ENCODE measurements at places on chromosomes 16 and 17.

DNA sequence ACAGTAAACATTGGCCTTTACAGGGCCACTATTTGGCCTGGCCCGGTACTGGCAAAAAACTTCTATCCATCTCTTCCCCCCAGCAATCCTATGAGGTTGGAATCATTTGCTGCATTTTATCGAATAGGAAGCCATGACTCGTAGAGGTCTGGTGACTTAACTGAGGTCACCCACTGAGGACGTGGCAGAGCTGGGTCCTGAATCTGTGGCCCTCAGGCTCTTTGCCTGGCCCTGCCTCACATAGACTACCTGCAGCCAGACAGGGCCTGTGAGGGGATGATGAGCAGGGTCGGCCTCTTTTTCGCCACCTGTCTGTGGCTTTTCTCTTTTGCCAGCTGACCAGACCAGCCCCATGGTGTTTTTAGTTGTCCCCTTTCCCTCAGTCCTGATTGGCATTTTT, 1.9 kb downstream of the PPP4C start:
- DNase-seq = no peak

DNA sequence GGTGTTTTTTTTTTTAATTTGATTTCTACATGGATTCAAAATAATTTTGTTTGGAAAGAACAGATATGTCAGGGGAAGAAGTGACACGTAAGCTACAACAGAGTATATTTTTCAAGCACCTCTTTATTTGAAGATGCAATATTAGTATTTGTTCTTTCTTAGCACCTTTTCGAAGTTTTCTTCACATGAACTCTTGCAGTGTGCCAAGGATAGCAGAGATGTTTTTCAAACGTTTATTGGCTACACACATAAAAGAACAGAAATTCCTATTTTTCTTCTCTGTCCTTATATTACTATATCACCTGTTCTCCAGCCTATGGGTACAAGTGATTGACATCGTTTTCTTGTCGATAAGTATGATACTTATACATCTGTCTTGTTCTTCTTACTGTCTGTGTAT, 192.7 kb upstream of the TBX2 start:
- no peak for DNase-seq

- no peak for DNase-seq
These were observed 1.2 kb downstream of the AOC2 start for GRCh38 chr17:42845556-42845917.

GRCh38 chr16:85262558-85263238, 150.4 kb upstream of the CIBAR2 start:
- no peak for DNase-seq

- no peak for DNase-seq
These were observed 247.8 kb downstream of the XYLT1 start for GRCh38 chr16:17222871-17223401.

DNA sequence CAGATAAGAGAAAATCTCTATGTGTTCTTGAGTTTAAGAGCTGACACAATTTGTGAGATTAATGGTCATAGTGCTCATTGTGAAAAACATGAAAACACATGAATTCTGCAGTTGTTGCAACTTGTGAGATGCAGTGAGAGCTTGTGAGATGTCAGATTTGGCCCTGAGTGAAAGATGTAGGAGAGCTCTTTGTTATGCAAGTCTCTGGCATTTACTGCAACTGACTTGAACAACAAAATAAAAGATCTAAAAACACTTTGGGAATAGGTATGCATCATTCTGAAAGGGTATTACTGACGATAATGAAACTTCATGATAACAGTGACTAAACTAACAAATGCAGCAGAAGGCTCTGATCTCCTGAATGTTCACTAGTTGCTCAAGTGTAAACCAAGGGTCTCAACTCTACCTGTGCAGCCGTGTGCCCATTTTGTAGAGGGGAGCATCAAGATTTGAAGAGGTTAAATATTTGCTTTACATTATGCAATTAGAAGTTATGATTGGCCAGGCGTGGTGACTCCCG, 50.8 kb upstream of the SMIM36 start:
- DNase-seq = no peak

DNA sequence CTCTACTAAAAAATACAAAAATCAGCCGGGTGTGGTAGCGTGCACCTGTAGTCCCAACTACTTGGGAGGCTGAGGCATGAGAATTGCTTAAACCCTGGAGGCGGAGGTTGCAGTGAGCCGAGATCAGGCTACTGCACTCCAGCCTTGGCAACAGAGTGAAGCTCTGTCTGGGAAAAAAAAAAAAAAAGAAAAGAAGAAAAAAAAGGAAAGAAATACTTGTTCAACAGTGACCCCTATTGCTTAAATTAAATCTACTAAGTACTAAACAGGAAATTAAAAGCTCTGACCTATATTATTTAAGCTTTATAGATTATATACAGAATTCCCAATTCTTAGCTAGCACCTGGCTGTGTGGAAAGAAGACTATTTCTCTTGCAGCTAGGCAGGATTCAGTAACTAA, 48.9 kb downstream of the FBXL20 start:
- no peak for DNase-seq

DNA sequence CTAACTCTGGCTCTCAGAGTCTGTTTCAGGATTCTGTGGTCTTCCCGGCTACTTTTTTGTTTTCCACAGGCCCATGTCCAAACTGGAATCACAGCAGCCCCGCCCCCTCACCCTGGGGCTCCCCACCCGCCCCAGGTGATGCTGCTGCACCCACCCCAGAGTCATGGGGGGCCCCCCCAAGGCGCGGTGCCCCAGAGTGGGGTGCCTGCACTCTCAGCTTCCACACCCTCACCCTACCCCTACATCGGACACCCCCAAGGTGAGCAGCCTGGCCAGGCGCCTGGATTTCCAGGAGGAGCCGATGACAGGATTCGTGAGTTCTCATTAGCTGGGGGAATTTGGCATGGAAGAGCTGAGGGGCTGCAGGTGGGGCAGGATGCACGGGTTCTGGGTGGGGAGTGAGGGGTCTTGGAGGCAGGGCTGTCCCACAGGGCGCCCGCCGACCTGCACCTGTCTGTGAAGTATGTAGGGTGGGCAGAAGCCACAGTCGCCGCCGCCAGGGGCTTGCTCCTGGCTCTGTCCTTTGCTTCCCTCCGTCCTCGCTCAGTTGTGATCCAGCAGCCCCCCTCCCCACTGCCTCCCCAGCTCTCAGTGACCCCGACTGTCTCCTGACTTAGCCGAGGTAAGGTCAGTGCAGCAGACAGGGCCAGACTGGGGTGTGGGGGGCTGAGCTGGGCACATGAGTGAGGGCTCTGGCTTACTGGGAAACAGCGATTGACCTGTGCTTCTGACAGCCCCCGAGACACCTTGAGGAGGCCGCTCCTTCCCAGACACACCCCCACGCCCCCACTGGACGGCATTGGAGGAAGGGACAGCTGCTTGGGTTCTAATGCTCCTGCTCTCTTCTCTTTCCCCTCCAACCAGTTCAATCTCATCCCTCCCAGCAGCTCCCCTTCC, 10.0 kb downstream of the TUFM start:
- DNase-seq = no peak

GRCh38 chr17:74260525-74260850, 13.5 kb upstream of the DNAI2 start:
- no peak for DNase-seq

- DNase-seq = no peak
These were observed 463.2 kb upstream of the MAF start for GRCh38 chr16:80063713-80064069.

- DNase-seq = no peak
These were observed 54.8 kb downstream of the NDEL1 start for GRCh38 chr17:8490256-8491023.

- no peak for DNase-seq
These were observed 13.6 kb downstream of the OR1D5 start for GRCh38 chr17:3049705-3050295.

- no peak for DNase-seq
These were observed 59.3 kb downstream of the TMEM132E start for GRCh38 chr17:34638526-34639260.

DNA sequence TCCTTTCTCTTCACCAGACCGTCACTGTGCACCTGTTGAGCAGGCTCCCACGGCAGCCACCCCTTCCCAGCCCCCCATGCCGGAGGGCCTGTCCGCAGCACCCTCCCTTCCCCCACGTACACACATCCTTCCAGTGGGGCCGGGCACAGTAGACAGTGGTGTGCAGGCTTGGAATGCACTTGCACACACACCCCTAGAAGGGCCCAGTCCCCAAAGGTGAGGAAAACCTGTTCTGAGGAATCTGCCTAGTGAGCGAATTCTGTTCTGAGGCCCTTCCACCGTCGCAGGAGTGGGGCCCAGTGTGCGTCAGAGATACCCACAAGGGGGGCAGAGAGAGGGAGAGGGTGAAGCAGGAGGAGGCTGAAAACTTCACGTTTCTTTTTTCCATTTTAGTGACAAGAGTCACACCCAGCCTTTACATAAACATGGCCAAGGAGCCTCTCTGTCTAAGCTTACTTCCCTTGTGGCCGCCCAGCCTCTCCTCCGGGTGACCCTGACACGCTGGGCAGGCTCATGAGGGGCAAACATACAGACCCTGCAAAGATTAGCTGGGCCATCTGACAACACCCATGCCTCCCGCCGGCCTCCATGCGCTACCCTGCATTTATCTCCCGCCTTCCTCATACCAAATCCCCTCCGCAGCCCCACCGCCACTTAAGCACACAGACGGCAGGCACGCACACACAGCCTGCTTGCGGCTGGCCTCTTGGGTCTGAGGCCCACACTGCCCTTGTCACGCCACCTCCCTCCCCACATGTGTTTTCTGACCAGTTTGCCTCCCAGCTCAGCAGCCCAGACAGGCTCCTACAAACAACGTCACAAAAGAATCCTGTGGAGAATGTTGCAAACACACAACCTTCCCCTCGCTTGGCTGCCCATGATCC, 1.8 kb downstream of the ZBTB4 start:
- no peak for DNase-seq

DNA sequence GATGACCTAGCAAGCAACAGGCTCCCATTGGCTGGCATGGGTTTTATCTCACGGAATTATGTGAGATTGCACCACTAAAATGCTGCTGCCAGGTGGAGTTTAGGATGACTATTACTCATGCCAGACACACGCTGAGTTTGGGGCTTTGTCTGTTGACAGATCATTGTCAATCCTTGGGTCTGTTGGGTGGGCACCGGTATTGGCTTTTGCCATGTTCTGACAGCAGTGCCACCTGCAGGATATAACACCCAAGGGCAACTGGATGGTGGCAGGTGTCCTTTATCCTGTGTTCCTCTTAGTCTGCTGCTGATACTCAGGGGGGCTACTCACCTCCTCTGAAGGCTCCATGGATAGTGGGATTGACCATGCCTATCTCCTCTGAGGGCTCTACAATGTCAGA, 221.6 kb upstream of the DYNLRB2 start:
- DNase-seq = no peak

- DNase-seq = no peak
These were observed 452.1 kb upstream of the ASIC2 start for GRCh38 chr17:33745047-33745760.

DNA sequence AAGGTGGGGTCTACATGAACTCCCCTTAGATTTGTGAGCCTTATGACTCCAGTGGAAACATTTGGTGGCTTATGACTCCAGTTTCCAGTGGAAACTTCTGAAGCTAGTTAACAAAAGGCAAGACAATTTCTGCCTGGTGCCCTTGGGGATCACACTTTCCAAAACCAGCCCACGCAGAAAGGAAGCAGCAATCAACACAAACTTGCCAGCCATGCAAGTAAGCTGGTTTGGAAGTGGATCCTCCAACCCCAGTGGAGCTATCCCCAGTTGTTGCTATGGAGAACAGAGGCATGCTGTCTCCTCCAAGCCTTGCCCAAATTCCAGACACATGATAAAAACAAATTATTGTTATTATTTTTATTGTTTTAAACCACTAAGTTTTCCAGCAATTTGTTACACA, 130.9 kb downstream of the CDH11 start:
- DNase-seq = no peak

DNA sequence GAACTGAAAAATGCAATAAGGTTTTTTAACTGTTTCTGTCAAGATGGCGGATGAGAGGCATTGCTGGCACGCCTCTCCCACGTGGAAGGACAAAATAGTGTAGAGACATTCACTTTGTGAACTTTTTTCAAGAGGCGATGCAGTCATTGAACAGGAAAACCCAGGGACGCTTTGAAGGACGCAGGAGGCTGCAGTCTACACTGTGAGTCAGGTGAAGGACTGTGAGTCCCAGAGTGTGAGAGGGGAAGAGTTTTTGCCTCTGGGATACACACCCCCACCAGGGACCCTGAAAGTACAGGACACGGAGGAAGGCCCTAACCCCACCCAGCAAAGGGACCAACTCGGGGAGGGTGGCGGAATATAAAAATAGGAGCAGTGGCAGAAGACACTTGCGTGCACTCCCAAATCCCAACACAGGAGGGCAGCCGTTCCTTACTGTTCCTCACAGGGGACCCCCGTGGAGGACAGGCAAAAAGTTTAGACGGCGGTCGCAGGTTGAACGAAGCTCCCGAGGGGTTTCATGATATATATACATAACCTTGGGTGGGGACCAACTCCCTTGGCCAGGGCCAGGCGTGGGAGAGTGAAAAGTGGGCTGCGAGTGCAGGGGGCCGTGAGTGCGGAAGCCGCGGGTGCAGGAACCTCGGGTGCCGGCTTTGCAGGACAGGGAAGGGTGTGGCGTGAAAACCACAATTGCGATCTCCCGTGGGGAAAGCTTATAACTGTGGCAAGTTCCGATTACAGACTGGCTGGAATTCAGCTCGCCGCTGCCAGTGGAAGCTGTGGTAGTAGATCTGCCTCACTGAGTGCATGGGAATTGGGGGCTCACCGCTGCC, 82.0 kb upstream of the ALOX12 start:
- peak; percentile 51 for DNase-seq

DNA sequence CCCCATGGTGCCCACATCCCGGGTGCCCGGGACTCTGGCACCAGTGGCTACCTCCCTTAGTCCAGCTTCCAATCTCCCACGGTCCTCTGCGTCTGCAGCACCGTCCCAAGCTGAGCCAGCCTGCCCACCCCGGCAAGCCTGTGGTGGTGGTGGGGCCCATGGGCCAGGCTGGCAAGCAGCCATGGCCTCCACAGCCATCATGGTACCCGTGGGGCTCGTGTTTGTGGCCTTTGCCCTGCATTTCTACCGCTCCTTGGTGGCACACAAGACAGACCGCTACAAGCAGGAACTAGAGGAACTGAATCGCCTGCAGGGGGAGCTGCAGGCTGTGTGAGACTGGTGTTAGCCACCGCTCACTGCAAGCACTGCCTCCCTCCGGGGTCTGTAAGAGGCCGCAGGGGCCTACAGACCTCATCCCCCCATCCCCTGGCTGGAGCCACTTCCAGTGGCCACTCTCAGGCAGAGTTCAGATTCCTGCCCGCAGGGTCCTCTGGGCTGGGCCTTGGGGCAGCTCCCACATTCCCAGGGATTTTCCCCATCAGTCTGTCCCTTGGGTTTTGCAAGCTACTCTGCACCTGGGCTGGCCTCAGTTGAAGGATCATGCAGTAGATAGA, 3.9 kb upstream of the SETD1A start:
- no peak for DNase-seq

- no peak for DNase-seq
These were observed 181.2 kb upstream of the AXIN2 start for GRCh38 chr17:65742403-65743307.

GRCh38 chr17:1179112-1179817, 516 bp downstream of the ABR start:
- DNase-seq = no peak

- no peak for DNase-seq
These were observed 1.5 kb upstream of the SPAG7 start for GRCh38 chr17:4969047-4969550.

All from activated CD4-positive, CD25-positive, alpha-beta regulatory T cell treated with anti-CD3 and anti-CD28 coated beads, Interleukin-2, amount 50 U/mL, for 16 hours (primary cell).